ENCODE measurements at places on chromosomes 7 and 10.

DNA sequence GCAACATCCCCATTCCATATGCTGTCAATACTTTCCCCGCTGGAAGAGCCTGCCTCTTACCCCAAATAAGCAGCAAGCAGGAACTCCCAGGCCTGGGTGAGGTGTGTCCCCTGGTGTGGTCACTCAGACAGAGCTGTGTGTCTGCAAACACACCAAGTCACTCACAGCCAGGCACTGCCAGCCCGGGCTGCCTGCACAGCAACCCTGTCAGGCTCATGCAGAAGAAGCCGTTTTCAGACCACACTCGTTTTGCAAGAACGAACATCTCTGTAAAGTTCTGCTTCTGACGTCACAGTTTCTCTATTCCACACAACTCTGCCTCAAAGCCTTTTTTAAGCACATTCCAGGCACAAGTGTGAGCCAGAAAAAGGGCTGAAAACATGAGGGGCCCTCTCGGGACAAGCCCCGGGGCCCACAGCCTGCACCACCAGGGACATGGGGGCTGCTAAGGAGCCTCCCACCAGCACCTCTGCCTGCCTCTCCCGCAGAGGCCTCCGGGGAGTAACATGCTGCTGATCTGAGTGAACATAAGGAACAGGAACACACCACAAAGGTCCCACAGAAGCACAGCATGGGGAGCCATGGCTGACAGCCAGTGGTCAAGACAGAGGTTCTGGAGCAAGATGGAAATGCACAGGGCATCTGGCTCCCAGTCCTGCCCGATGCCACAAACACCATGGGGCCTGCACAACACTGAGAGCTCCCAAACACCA, 11.4 kb downstream of the PTPRN2 start:
- DNase-seq: no peak

GRCh38 chr7:107471292-107472070, 1.6 kb downstream of the GPR22 start:
- DNase-seq: no peak

DNA sequence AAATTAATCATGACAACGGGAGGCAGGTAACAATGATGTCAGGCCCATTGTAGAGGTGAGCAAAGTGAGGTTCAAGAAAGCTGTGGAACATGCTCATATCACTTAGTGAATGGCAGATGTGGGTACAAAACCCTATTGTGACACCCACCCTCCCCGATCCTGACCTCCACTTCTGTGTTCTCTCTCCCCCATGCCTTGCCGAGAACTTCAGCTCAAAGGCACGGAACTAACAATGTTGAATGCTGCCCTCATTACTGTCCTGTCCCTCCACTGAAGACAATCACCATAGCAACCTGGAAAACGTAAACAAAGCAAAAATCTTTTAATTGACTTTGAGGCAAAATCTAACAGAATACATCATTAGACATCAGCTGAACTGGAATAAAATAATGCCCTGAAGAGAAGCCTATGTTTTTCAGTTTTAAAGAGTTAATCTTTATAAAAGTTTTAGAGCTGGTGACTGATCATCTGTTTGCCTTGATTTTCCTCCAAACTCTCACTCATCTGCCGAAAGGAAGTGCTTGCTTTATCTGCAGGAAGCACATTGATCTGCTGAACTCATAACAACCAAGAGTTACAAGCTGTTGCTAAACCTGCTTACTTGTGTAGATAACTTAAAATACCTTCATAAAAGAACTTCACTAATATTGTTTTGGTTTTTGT, 133.6 kb downstream of the CUBN start:
- no peak for DNase-seq

- no peak for DNase-seq
Measured at GRCh38 chr7:76049295-76049694, 1.4 kb downstream of the MDH2 start.

DNA sequence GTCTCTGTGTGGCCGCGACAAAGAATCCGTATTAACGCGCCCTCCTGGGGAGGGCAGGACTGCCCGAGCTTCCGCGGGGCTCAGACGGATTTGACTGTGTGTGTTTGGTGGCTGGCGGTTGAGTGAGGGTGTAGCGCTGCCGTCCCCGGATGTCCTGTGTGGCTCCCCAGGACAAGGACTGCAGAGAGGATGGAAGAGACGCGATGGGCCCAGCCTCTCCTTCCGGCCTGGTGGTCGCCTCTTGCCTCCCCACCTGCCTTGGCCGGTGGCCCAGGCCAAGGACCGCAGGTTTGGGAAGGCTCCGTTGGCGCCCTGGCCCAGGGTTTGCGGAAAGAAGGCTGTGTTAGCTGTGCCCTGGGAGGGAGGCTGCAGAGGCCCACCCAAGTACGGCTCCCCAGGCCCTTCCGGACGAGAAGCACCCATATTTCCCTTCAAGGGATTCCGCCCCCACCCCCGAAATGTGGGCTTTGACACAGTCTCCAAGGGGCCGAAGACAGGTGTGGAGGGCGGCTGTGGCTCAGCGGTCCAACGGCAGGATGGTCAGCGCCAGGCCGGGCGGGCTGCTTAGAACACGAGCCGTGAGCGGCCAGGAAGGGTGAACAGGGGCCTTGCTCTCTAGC, 2.3 kb downstream of the UNCX start:
- peak; percentile 35 for DNase-seq
